ENCODE measurements at places on chromosomes 1 and 21.

- DNase-seq, result no peak
Measured at GRCh38 chr1:210087058-210087457, 145.5 kb upstream of the SERTAD4 start.

- no peak for DNase-seq
Measured at GRCh38 chr21:28063241-28064216, 929.1 kb downstream of the LTN1 start.

DNA sequence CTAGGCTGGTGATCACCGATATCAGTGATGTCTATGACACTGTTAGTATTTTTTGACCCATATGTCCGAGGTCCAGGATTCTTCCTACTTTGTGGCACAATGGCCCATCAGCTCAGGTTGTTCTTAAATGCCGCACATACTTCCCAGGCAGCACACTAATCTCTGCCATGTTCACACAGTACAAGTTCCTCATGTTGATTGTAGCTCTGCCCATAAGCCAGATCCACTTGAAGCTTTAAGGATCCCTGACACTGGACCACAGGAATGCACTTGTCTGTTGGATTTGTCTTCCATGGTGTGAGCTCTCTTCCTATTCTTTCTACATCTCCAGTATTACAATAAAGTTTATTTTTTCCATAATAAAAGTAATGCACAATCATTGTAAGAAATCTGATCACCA lies 69.5 kb downstream of the DDX20 start:
- no peak for DNase-seq

- no peak for DNase-seq
Measured at GRCh38 chr1:87927391-87928280, 599.0 kb downstream of the LMO4 start.

- no peak for DNase-seq
Measured at GRCh38 chr1:22108339-22109105, 34.4 kb downstream of the WNT4 start.

GRCh38 chr1:66331658-66332547 lies 202.1 kb upstream of the SGIP1 start:
- DNase-seq, result no peak

GRCh38 chr1:240107058-240107684 lies 15.5 kb downstream of the FMN2 start:
- DNase-seq, result no peak

GRCh38 chr1:42211224-42211623 lies 46.7 kb upstream of the GUCA2A start:
- DNase-seq, result no peak

GRCh38 chr1:63618011-63618410 lies 24.8 kb downstream of the PGM1 start:
- no peak for DNase-seq

- no peak for DNase-seq
Measured at GRCh38 chr1:200708769-200709168, 29.9 kb upstream of the CAMSAP2 start.

DNA sequence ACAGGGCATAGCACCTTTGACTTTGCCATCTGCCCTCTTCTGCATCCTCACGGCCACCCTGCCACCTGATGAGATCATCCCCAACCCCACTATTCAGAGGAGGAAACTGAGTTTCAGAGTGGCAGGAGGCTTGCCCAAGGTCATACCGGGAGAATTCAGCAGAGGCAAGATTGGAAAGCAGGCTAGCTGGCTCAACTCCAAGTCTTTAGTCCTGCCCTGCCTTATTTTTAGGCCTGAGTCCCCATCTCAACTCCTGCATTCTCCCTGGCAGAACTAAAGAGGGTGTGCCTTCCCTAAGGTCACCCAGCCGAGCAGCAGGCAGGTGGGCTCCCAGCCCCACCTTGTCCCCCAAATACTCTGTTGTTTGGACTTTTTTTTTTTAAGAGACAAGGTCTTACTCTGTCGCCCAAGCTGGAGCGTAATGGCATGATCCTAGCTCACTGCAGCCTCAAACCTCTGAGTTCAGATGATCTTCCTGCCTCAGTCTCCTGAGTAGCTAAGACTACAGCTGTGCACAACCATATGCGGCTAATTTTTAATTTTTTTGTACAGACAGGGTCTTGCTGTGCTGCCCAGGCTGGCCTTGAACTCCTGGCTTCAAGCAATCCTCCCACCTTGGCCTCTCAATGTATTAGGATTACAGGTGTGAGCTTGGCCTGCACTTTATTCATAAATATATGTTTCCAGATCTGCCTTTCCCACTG lies 13.8 kb upstream of the FGR start:
- DNase-seq, result no peak

GRCh38 chr1:158246650-158247049 lies 7.6 kb upstream of the CD1A start:
- no peak for DNase-seq

GRCh38 chr1:91015794-91016550 lies 5.9 kb downstream of the ZNF644 start:
- no peak for DNase-seq

- no peak for DNase-seq
Measured at GRCh38 chr1:94825936-94826335, 5.8 kb downstream of the SLC44A3 start.

DNA sequence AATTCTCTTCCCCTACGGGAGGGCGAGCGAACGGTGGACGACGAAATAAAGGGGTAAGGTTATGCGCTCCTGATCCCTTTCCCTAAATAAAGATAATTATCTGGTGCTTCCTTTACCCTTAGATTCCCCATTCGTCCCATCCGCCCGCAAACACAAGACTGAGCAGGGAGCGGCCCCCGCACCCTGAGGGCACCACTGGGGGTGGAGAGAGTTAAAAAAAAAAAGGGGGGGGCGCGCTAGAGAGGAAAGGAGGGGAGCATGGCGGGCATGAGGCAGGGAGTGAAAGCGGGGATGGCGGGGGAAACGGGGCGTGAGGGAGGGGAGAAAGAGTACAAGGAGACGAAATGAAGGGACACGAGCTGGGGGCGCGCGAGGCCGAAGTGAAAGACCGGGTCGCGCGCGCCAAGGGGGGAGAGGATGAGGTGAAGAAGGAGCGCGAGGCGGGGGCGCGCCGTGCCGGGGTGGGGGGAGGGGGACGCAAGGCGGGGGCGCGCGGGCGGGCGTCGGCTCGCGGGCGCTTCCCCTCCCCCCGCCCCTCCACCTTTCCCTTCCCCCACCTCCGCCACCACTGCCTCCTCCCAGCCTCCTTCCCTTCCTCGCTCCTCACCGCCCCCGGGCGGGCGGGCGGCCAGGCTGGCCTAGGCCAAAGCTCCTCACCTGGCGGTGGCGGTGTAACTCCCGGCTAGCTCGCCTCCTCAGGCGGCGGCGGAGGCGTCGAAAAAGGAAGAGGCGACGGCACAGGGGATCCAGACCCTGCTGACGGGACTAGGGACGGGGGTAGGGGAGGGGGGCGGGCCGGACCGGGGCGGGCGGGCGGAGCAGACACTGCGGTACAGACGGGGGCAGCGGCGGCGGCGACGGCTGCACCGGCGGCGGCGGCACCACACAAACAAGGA lies 448 bp downstream of the GATAD2B start:
- no peak for DNase-seq

DNA sequence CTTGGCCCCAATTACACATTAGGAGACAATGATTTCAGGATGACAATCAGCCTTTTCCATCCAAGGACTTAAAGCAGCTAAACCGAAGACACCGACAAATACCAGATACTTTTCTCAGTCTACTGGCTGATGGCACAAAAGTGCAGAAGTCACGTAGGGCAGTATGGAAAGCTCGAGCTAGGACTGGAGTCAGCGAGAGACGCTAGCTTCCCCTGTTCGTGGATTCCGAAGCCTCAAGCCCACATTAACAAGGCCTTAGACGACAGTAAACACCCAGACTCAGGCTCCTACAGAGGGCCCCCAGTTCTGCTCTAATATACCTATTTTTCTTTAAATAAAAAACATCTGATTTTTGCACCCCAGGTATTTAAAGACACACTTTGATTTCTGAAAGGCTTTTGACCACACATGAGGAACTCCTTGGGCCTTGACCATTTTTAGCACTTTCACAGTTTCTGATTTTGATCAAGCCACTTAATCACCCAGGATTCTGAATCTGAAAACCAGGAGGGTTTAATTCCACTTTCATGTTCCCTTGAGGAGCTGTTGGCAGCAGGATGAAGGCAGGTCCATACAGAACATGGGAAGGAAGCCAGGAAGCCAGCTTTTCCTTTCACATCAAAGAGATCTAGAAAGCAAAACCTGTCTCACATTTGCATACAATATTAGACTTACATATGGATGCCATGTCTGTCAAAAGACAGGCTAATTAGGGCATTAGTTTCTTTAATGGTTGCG lies 204.1 kb downstream of the GABPA start:
- DNase-seq, result peak; percentile 16

DNA sequence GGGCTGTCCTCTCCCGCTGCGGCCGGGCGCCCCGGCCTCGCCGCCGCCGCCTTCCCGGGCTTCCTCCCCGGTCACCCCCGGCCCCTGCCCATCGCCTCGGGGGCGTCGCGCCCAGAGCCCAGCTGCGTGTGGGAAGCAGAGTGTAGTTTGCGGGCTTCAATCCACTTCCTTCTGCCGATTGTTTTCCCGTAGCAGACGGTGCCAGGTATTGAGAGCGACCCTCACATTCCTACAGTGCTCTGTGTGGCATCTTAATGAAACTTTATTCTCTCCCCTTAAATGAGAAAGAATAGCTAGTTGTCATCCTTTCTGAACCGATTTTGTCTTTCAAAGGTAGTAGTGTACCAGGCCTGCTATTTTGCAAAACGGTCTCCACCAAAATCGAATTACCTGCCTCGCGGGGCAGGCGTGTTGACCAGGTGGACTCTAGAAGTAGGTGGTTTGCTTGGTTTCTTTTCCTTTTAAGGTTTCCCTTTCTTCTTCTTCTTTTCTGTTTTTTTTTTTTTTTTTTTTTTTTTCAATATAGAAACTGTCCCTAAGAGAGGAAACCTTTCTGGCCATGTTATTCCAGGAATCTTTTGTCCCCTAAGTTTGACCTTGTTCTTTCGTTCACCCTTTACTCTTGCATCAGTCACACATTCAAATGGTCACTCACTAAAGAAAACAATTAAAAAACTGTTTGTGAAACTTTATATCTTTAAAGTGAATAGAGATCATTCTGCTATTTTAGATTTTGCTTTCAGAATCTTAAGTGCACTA lies 881 bp downstream of the USP25 start:
- DNase-seq, result no peak

- DNase-seq, result no peak
Measured at GRCh38 chr1:94973309-94973922, 46.5 kb upstream of the CNN3 start.

- DNase-seq, result no peak
Measured at GRCh38 chr1:110328274-110328673, 10.9 kb upstream of the RBM15 start.

- DNase-seq, result no peak
Measured at GRCh38 chr1:152801333-152801732, 4.8 kb downstream of the LCE1D start.

- DNase-seq, result no peak
Measured at GRCh38 chr1:33348676-33349080, 27.8 kb upstream of the A3GALT2 start.

Data from NCI-H524 treated with DMSO at 0.1 percent for 48 hours (cell line).